Kidney (tissue), 22 donors: ENCODE measurements at places on chromosomes 7 and 10. TPM values are rescaled to one million over a fixed set of nuclear protein-coding genes. Genes with fewer than 3 reads are reported as not detected.

DNA sequence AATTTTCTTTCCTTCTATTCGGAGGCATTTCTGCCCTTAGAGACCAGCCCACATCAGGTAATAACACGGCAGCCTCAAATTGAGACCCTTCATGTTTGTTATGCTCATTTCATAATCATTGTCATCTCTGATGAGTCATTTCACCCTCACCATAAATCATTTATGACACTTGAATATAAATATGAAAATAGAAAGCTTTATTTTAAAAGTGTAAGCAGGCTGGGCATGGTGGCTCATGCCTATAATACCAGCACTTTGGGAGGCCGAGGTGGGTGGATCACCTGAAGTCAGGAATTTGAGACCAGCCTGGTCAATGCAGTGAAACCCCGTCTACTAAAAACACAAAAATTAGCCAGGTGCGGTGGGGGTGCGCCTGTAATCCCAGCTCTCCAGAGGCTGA lies 57.4 kb upstream of the EGFR start:
- H3K4me3 ChIP-seq: no peak overlapping the region
- no peaks in the 10 kb centered on the region for H3K36me3 ChIP-seq
- no peak overlapping the region for H3K27ac ChIP-seq
- DNase-seq: no peak
- no peaks in the 10 kb centered on the region for H3K27me3 ChIP-seq

DNA sequence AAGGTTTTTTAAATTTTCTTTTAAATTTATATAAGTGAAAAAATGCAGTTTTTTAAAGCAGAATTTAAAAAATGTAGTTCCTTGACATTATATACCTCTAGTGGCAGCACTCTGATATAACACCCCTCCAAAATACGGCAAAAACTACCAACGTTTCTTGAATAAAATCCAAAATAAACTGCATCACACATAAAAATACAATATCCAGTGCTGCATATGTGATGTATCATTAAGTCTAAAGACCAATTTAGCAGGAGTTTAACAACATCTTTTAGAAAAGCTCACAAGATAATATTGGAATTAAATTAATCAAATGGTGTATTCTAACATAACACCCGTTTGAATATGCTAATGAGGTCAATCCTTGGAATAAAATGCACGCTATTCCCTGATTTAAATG lies 1.4 kb downstream of the TCERG1L start:
- H3K27ac ChIP-seq: no peak overlapping the region
- H3K4me3 ChIP-seq: no peak overlapping the region
- no peaks in the 10 kb centered on the region for H3K36me3 ChIP-seq

DNA sequence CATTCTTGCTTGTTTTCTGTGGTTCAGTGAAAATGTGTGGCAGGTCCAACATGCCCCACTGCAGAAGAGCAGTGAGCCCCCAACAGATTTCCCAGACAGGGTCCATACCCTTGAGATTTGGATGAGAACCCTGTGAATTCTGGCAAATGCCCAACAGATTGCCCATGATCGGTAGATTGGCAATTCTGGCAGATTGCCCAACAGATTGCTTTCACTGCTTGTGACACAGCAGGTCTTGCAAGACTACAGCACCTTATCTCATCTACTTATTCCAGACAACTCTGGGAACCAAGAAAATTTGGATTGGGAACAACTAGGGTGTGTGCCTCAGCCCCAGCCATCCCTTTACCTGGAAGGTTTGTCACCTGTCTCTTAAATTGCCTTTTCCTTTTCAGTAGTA lies 143.7 kb upstream of the COL1A2 start:
- no peaks in the 10 kb centered on the region for H3K36me3 ChIP-seq
- no peak overlapping the region for H3K4me3 ChIP-seq

DNA sequence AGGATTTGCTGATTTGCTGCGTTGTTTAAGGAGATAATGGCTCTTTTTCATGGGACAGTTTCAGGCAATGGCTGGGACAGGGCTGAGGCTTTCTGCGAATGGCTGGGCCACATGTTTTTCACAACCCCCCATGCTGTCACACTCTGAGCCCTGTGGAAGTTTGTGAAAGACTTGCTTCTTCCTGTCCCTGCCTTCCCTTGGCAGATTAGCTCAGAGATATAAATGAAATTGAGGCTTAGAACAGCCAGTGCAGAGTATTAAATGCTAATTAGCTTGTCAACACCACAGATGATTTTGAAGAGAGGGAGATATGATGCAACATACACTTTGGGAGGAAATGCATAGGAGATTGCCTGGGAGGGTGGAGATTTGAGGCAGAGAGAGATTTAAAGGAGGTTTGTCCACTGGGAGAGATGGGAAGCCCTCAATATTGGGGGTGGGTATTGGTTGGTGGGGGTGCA lies 232.0 kb downstream of the SH2D4B start:
- H3K27ac ChIP-seq: no peak overlapping the region
- H3K4me3 ChIP-seq: no peak overlapping the region
- H3K36me3 ChIP-seq: no peaks in the 10 kb centered on the region
- H3K27me3 ChIP-seq: no peaks in the 10 kb centered on the region

- no peak overlapping the region for H3K27ac ChIP-seq
- no peak overlapping the region for H3K4me3 ChIP-seq
- no peaks in the 10 kb centered on the region for H3K4me1 ChIP-seq
- no peak for DNase-seq
- H3K27me3 ChIP-seq: no peaks in the 10 kb centered on the region
- H3K36me3 ChIP-seq: no peaks in the 10 kb centered on the region
These were observed 9.5 kb downstream of the ATOH7 start for GRCh38 chr10:68222391-68222790.

GNGT1 gene
- total RNA-seq: 0.35 TPM

FAM185A gene
- 10.4 TPM for total RNA-seq
